ENCODE measurements at places on chromosomes 4 and X.

- DNase-seq, result no peak
Measured at GRCh38 chrX:111322231-111322855, 52.1 kb upstream of the CAPN6 start.

DNA sequence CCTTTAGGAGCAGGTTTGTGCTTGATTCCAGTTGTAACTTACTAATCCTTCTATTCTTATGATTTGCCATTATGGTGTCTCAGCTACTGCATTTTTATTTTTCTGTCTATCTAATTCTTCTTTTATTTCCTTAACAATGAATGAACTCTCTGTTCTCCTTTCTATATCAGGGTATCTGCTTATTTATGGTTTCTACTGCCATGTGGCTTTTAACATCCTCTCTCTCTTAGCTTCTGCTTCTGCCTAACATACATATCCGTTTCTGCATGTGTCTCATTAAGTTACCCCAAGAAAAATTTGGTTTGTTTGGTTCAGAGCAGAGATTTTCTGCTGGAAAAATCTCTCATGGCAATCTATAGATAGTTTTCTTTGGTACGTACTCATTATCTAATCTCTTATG lies 614.4 kb downstream of the RPA4 start:
- DNase-seq, result no peak

DNA sequence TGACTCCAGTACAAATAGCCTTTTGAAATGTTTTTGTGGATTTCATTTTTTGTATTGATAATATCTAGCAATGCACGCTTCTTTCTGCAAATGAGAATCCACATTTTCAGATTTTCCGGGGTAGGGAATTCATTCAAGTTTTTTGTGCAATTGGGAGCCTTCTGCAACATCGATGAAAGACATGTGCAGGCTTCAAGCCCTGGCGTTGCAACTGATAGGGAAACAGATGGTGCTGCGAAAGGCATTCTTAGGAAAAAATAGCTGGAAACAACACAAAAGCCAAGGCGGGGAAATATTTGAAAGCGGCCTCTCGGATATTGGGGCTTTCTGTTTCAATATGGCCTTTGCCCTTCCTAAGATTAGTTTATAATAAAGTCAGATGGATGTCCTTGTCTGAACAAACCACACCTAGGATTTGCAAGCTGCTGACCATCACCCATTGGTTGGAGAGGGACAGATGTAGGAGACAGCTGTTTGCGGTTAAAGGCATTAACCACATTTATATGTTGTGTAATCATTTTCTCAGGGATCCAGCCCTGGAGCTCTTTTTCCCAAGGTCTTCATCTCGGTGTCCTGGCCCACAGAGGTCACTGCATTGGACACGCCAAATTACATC lies 136.5 kb downstream of the PRKX start:
- no peak for DNase-seq

GRCh38 chr4:109576462-109576861 lies 16.4 kb downstream of the MCUB start:
- peak; percentile 29 for DNase-seq

- DNase-seq, result no peak
Measured at GRCh38 chrX:41723826-41724225, at the start of gene GPR82. Gene GPR82 (plus strand): TSS chrX:41724181. CDS start chrX:41727027, 2,846 bp downstream.

- no peak for DNase-seq
Measured at GRCh38 chr4:107837317-107837716, 12.6 kb downstream of the SGMS2 start.

- DNase-seq, result no peak
Measured at GRCh38 chr4:108148316-108148715, 20.4 kb downstream of the LEF1 start.

DNA sequence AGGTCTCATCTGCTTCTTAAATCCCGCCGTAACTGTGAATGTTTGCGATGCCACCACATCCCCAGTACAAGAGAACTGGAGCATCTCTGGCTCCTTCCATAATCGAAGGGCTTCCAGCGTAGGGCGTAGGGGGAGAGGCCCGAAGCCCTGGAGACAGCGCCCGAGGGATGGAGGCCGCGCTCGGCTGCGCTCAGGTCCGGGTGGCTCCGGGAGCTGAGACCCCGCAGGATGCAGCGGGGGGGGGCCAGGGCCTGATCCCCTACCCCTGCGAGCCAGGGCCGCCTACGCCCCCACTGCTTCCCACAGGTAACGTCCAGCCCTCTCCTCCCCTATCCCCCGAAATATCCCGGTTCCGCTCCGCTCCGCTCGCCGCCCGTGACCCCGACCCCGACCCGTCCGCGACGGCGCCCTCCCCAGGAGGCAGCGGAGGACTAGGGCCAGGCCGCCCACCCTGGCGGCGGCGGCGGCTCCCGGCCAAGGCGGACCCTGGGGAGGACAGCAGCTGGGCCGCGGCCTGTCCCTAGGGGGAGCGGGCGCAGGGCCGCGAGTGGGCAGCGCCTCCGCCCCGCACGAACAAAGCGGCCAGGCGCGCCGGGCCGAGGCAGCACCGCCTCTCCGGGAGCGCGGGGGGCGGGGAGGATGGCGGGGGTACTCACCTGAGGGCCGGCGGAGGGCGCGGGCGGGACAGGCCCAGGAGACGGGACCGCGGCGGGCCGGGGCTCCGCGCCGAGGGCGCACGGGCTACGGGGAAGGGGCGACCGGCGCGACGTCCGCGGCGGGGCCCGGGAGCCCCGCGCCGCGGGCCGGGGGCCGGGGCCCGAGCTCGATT lies 723 bp downstream of the WDFY3 start:
- DNase-seq, result peak; percentile 46

DNA sequence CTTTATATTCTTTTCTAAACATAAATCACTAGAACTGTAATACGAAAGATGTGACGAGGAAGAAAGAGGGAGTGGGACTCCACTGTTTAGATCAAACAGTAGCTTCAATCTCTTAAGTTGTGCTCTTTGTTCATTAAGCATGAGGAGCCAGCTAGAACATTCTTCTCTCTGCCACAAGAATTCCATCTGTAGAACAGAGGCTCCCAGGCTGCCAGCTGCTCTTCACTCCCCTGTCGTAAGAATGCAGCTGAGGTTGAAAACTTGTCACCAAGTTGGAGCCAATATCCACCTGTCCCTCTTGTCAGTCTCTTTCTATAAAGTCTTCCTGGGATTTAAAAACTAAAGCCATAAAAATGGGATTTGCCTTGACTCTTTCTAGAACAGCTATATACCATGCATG lies 65.0 kb upstream of the SEC24B start:
- DNase-seq, result peak; percentile 12

DNA sequence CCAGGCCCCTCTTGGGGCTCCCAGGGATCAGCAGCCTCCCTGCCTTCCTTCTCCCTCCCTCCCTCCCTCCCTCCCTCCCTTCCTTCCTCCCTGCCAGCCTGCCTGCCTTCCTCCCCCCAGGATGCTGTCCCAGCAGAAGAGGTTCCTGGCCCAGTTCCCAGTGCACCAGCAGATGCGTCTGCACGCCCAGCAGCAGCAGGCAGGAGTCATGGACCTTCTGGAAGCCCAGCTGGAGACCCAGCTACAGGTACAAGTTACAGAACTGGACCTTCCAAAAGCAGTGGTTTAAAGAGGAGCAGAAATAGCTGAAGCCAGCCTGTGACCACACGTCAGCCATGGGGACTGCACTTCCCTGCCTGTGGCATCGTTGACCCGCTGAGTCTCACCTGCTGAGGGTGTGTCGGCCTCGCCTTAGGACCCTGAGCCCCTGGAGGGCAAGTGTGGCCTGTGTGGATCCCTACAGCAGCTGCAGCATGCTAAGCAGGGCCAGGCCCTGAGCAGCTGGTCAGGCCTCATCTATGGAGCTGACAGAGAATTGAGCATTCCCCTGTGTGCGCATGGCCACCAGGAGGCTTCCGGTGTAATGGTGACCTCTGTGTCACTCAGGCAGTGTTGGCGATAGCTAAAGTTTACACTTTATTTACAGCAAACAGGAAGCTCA lies 84.7 kb downstream of the CRMP1 start:
- peak; percentile 20 for DNase-seq

DNA sequence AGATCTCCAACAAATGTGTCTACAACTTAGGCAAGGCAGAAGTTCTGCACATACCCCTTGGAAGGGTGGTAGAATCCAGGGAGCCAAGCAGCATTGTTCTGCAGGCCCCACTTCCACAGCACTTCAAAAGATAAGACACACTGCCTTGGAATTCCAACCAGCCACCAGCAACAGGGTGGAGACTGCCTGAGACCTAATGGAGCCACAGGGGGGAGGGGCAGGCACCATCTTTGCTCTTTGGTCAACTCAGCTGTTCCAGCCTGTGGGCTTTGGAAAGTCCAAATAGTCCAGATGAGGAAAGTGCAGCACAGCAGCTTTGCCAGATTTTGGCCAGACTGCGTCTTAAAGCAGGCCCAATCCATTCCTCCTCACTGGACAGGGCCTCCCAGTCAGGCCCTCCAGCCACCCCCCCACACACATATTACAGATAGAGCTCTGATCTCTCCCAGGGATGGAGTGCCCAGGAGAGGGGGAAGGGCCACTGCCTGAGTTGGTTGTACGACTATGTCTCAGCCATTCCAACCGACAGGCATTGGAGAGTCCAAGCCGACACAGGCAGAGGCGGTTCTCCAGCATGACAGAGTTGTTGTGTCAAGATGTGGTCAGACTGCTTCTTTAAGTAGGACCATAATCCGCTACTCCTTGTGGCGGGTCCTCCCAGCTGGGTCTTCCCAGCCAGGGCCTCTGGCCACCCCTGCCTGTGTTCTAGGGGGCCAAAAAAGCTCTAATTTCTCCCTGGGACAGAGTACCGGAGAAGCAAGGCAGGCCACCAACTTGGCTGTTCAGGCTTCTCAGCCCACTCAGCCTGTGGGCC lies 42.5 kb upstream of the ANTXR2 start:
- DNase-seq, result no peak

GRCh38 chr4:104641418-104641817 lies 146.7 kb upstream of the CXXC4 start:
- no peak for DNase-seq

- DNase-seq, result peak; percentile 16
Measured at GRCh38 chr4:5137927-5138326, 86.6 kb downstream of the STK32B start.

GRCh38 chrX:153948847-153949805 lies 4.7 kb upstream of the RENBP start:
- no peak for DNase-seq

GRCh38 chr4:168257768-168258167 lies 60.8 kb downstream of the DDX60 start:
- no peak for DNase-seq

Data from astrocyte of the spinal cord (primary cell).